ENCODE measurements at places on chromosomes 12 and 14.
A peak's percentile ranks its signal among the peaks of the same experiment; 100 is the strongest.

DNA sequence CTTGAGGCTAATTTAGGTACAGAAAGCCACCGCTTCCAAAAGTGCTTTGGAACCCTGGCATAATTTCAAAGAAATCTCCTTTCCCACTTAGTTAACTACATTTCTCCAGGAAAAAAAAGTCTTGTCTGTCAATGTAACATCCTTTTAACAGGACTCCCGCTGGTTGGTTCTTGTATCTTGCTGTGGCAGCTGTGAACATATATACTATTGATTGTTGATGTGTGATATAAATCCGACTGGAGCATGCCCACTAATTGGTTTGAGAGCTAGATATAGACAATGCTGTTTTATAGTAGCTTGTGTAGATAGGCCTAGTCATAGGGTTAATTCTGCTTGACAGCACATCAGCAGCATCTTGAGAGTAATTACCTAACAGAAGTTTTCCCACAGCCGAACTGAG lies 89.6 kb downstream of the MSRB3 start:
- DNase-seq, result no peak

DNA sequence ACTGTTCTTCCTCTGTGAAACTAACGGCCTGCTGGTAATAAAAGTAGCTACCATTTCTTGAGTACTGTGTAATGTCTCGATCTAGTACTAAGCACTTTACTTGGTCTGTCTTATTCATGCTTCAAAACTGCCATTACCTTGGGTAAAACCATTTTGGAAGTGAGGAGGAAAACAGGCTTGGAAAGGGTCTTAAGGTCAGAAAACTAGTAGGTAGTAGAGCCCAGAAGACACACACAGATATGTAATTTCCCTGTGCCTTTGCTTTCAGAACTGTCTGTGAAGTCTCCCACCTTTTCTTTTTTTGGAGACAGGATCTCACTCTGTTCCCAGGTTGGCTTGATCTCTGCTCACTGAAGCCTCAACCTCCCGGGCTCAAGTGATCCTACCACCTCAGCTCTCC lies 3.4 kb upstream of the DDX55 start:
- no peak for DNase-seq

DNA sequence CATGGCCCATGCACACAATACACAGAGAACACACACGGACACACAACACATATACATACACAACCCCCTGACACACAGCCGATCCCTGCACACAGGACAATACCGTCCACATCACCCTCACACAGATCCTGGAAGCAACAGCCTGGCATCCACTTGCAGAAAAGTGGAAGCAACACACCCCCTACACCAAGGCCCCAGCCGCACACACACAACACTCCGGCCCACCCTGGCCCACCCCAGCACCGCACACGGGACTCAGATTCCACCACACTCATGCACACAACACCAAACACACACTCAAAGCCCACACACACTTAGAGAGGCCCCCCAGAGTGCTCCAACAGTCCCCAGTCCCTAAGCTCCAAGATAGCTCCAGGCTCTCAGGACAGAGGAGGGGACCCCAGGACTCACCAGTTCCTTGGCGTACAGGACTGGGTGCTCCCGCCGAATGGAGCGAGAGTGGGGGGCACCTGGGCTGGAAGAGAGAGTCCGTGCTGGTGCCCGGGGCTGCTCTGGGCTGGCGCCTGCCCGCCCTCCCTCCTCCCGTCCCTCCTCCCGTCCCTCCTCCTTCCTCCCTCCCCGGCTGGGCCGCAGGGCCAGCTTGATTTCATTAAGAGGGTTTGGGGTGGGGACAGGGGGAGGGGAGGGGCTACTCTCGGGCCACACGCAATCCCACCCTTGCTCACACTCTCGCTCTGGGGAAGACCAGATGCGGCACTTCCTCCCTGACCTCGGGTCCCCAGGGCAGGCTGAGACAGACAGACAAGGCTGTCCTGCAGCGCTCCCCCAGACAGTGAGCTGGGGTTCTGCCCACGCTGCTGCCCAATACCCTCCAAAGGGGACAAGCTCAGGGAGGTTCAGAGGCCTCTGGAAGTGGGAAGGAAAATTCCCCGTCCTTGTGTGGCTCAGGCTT lies at the start of gene TMEM119:
TSS of gene TMEM119 (minus strand) at position 526 of the 913 bp plus-strand sequence. CDS start 5,701 bp downstream, outside the sequence.
- DNase-seq, result peak; percentile 69

DNA sequence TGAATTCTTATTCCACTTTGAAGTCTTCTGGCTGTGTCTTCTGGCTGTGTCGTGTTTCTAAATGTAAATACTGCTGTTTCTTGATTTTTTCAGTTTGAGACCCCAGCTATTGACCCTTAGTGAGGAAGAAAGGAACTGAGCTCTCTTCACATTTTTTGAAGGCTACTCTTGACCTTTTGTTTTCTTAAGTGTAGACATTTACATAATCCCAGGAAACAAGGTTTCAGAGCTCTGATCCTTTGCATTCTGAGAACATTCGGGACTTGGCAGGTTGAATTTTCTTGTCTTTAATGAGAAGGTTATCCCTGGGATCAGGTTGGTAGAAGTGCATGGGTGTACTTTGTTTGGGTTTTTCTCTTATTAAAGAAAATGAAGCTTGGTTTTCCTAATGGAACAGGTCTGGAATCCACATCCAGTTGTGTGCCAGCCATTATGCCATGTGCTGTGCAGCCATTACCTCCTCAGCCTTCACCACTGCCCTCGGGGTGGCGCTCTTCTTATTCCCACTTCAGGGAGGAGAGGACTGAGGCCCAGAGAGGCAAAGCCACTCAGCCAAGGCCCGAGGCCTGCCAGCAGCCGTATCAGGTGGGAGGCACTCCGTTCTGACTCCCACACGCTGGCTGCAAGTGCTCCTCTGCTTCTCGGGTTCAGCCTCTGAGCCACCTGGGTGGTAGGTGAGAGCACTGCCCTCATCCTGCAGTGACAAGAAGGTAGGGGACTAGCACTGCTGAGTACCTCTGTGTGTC lies 120.9 kb downstream of the BEGAIN start:
- no peak for DNase-seq

- no peak for DNase-seq
Measured at GRCh38 chr12:64810831-64811230, 13.6 kb upstream of the TBC1D30 start.

DNA sequence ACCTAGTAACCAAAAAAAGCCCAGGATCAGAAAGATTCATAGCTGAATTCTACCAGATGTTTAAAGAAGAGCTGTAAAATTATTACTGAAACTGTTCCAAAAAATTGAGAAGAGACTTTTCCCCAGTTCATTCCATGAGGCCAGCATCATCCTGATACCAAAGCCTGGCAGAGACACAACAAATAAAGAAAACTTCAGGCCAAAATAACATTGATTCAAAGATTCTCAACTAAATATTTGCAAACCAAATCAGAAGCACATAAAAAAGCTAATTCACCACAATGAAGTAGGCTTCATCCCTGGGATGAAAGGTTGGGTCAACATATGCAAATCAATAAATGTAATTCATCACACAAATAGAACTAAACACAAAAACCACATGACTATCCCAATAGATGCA lies 151.2 kb downstream of the PLCZ1 start:
- DNase-seq, result no peak

- DNase-seq, result no peak
Measured at GRCh38 chr14:81533212-81533535, 479 bp downstream of the SEL1L start.

Measured in psoas muscle (tissue), 8 donors.